Karpas-422 (cell line): ENCODE measurements at places on chromosomes 3 and 15. TPM values are rescaled to one million over a fixed set of nuclear protein-coding genes. Genes with fewer than 3 reads are reported as not detected.

ANKRD63 gene
- total RNA-seq: not detected in 2 replicates

MYO5C gene
- total RNA-seq: 0.22 and 0.58 TPM in 2 replicates

FBXW12 gene
- not detected in 2 replicates for total RNA-seq

PAQR5 gene
- total RNA-seq: not detected in 2 replicates

MCF2L2 gene
- total RNA-seq: 11.3 and 12.2 TPM in 2 replicates

SEMA5B gene
- total RNA-seq: not detected in 2 replicates

CIB2 gene
- total RNA-seq: 1.1 and 4.4 TPM in 2 replicates

CHRNA3 gene
- total RNA-seq: not detected in 2 replicates

KIF15 gene
- total RNA-seq: 15.2 and 27.1 TPM in 2 replicates

GADL1 gene
- total RNA-seq: not detected in 2 replicates

VGLL3 gene
- total RNA-seq: not detected in 2 replicates

ITPKA gene
- not detected in 2 replicates for total RNA-seq

GPR15 gene
- not detected in 2 replicates for total RNA-seq

RAB6B gene
- total RNA-seq: not detected in 2 replicates

TLR9 gene
- 7.4 and 26.5 TPM in 2 replicates for total RNA-seq

ACTRT3 gene
- 3.6 and 4.2 TPM in 2 replicates for total RNA-seq

GASK1A gene
- 6.4 and 8.1 TPM in 2 replicates for total RNA-seq

CD47 gene
- total RNA-seq: 119 and 180 TPM in 2 replicates

GRK7 gene
- not detected in 2 replicates for total RNA-seq

ENTPD3 gene
- not detected in 2 replicates for total RNA-seq

LHFPL4 gene
- total RNA-seq: not detected in 2 replicates

PPM1L gene
- total RNA-seq: 1.8 and 3.4 TPM in 2 replicates

C2CD4B gene
- not detected in 2 replicates for total RNA-seq

C15orf62 gene
- 2.4 and 9.8 TPM in 2 replicates for total RNA-seq

ARGFX gene
- not detected in 2 replicates for total RNA-seq

OR4F6 gene
- total RNA-seq: not detected in 2 replicates

ARL6 gene
- total RNA-seq: 13.5 and 33.7 TPM in 2 replicates

RASA2 gene
- 11.5 and 27.1 TPM in 2 replicates for total RNA-seq

ARRDC4 gene
- total RNA-seq: not detected in 2 replicates

GRAMD2A gene
- not detected in 2 replicates for total RNA-seq

ARPC4 gene
- 102 and 123 TPM in 2 replicates for total RNA-seq

GP9 gene
- not detected in 2 replicates for total RNA-seq

NMNAT3 gene
- not detected in 2 replicates for total RNA-seq

ESYT3 gene
- total RNA-seq: not detected in 2 replicates

ITGA11 gene
- total RNA-seq: not detected in 2 replicates

PLSCR5 gene
- not detected in 2 replicates for total RNA-seq

GPR62 gene
- total RNA-seq: not detected in 2 replicates

FSD2 gene
- 0.67 TPM in 1 of 2 replicates, not detected in the other for total RNA-seq

C3orf70 gene
- total RNA-seq: not detected in 2 replicates

EPHB3 gene
- total RNA-seq: not detected in 2 replicates

THPO gene
- 6.6 and 12.5 TPM in 2 replicates for total RNA-seq
